ENCODE measurements at places on chromosomes 5 and 9. TPM values are rescaled to one million over a fixed set of nuclear protein-coding genes. Genes with fewer than 3 reads are reported as not detected.

Gene RC3H2
- total RNA-seq: 55.1 TPM

GRCh38 chr9:132062806-132063205, 16.9 kb downstream of the MED27 start:
- H3K27ac ChIP-seq: no peak overlapping the region
- H3K4me3 ChIP-seq: no peak overlapping the region
- peaks cover 22% of the 10 kb centered on the region for H3K36me3 ChIP-seq
- no peak for DNase-seq
- no peaks in the 10 kb centered on the region for H3K27me3 ChIP-seq

Gene GALNT12
- total RNA-seq: 2.2 TPM

- no peaks in the 10 kb centered on the region for H3K4me1 ChIP-seq
- H3K27me3 ChIP-seq: no peaks in the 10 kb centered on the region
- no peak overlapping the region for H3K27ac ChIP-seq
- H3K4me3 ChIP-seq: no peak overlapping the region
Measured at GRCh38 chr5:144308906-144309670, 138.4 kb downstream of the KCTD16 start.

Gene LCP2
- total RNA-seq: 313 TPM

GRCh38 chr9:92468206-92468605, 14.1 kb downstream of the ASPN start:
- no peak overlapping the region for H3K27ac ChIP-seq

DNA sequence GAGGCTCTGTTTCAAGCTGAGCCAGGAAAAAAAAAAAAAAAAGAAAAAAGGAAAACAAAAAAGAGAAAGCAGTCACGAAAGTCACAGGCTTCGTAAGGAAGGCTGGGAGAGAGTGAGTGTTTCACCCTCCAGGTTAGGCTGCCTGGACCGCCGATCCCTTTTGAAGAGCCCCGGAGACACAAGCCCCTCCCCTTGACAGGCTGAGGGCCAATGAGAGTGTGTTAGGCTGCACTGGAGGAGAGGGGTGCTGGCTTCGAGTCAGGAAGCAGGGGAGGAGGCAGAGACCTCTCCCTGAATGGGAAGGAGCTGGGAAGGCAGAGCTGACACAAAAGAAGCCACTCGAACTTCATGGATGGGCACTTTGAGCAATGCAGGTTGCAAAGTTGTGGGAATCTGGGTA, at the start of gene NMUR2:
Gene NMUR2, minus strand, starts transcription at position 135 of the 400 bp plus-strand sequence. CDS start 166 bp downstream, outside the sequence.
- no peak within 1 kb of the TSS for H3K27ac ChIP-seq
- H3K27me3 ChIP-seq: no peaks in the 10 kb centered on the region
- DNase-seq: no peak
- no peaks in the 10 kb centered on the region for H3K36me3 ChIP-seq
- no peak within 1 kb of the TSS for H3K4me3 ChIP-seq

DNA sequence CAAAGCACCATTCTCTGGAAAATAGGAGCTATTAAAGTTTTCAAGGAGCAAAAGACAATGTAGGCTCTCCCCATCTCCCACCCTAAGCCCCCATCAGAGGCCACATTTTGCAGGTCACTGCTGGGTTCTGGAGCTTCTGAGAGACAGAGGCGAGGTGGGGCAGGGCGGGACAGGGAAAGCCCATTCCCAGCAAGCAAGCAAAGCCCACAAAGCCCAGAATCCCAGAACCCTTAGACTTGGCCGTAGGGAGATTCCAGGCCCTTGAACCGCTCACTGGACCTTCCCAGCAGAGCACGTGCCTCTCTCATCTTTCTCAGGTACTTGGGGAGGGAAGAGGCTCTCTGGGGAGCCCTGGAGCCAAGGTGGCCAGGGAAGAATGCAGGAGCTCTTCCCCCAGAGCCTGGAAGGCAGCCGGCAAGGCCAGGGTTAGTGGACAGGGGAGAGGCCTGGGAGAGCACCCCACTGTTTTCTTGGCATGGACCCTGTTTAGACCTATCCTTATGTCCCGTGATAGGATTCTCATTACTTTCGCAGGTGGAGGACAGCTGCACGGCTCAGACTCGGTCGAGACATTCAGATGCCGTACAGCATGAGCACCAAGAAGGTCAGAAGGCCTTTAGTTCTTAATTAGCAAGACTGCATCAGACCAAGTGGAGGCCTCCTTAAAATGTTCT, 52.4 kb downstream of the ZNF354C start:
- H3K36me3 ChIP-seq: no peaks in the 10 kb centered on the region
- H3K27me3 ChIP-seq: no peaks in the 10 kb centered on the region
- DNase-seq: no peak
- no peaks in the 10 kb centered on the region for H3K4me1 ChIP-seq
- no peak overlapping the region for H3K27ac ChIP-seq

- H3K4me3 ChIP-seq: no peak overlapping the region
- H3K27ac ChIP-seq: no peak overlapping the region
- peaks cover 33% of the 10 kb centered on the region for H3K27me3 ChIP-seq
- no peaks in the 10 kb centered on the region for H3K36me3 ChIP-seq
Measured at GRCh38 chr5:176793736-176794135, 16.6 kb upstream of the UNC5A start.

- no peak for DNase-seq
- peaks cover 21% of the 10 kb centered on the region for H3K4me1 ChIP-seq
- H3K27ac ChIP-seq: no peak overlapping the region
- H3K36me3 ChIP-seq: peaks cover 8% of the 10 kb centered on the region
- H3K27me3 ChIP-seq: no peaks in the 10 kb centered on the region
- H3K4me3 ChIP-seq: no peak overlapping the region
Measured at GRCh38 chr9:3509926-3510325, 15.9 kb downstream of the RFX3 start.

Gene PTPA
- 88.3 TPM for total RNA-seq

Gene C5orf15
- 24.4 TPM for total RNA-seq

Gene SUSD1
- total RNA-seq: 18.4 TPM

DNA sequence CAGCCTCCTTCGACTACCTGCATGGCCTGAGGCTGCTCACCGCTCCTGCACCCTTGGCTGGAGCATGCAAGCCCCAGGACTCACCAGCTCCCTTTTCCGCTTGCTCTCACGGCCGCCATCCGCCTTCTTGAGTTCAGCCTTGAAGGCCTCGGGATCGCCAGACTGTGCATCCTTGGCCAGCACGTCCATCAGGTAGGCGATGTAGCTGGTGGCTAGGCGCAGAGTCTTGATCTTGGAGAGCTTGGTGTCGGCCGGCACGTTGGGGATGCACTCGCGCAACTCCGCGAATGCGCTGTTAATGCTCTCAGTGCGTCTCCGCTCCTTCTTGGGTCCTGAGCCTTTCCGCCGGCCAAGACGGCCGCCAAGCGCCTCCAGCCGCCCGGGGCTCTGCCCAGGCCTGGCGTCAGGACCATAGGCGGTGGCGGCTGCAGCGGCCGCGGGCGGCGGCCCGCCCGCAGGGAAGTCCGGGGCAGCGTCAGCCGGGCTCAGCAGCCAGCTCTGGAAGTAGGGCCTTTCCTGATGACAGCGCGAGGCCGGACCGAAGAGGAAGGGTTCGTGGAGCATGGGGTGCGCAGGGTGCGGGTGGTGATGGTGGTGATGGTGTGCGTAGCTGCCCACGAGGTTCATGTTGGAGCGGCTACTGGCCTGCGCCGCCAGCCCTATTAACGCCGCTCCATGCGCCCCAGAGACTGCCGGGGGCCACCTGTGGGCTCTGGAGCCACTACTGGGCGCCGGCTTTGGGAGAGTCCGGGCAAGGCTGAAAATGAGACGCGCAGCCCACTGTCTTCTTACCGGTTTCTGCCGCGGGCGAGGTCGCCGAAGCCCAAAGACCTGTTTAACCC, 424 bp downstream of the HAND1 start:
- no peak overlapping the region for H3K4me3 ChIP-seq
- DNase-seq: no peak
- H3K27me3 ChIP-seq: peaks cover 93% of the 10 kb centered on the region
- H3K36me3 ChIP-seq: peaks cover 4% of the 10 kb centered on the region
- peaks cover 34% of the 10 kb centered on the region for H3K4me1 ChIP-seq

Gene FGD3
- 102 TPM for total RNA-seq

DNA sequence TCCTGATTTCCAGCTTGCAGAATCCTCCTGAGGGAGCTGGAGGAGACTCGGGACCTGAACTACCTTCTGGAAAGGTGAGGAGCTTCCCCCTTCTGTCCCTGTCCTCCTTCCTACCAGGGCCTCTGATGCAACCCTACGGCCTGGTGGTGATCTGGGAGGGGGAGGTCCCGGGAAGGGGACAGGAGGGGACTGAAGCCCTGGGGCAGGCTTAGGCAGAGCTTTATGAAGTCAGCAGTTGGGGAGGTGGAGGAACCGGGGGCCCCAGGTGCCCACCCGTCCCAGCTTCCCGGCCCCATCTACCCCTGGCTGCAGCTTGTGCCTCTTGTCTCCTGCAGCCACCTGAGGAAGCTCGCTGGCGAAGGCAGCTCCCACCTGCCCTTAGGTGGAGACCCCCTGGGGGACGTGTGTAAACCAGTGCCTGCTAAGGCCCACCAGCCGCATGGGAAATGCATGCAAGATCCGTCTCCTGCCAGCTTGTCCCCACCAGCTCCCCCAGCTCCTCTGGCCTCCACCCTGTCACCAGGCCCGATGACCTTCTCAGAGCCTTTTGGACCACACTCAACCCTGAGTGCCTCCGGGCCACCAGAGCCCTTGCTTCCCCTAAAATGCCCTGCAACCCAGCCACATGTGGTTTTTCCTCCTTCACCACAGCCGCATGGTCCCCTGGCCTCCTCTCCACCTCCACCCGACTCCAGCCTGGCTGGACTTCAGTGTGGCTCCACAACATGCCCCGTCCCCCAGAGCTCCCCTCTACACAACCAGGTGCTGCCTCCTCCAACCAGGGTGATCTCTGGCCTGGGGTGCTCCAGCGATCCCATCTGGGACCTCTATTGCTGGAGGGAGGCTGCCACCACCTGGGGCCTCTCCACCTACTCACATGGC, 2.1 kb downstream of the SPATA31E1 start:
- DNase-seq: peak; percentile 13
- H3K4me1 ChIP-seq: no peaks in the 10 kb centered on the region

Gene EDIL3
- not detected for total RNA-seq

- no peak overlapping the region for H3K27ac ChIP-seq
- H3K4me3 ChIP-seq: no peak overlapping the region
- DNase-seq: no peak
- H3K27me3 ChIP-seq: no peaks in the 10 kb centered on the region
Measured at GRCh38 chr5:17796757-17797396, 162.6 kb downstream of the TAF11L14 start.

DNA sequence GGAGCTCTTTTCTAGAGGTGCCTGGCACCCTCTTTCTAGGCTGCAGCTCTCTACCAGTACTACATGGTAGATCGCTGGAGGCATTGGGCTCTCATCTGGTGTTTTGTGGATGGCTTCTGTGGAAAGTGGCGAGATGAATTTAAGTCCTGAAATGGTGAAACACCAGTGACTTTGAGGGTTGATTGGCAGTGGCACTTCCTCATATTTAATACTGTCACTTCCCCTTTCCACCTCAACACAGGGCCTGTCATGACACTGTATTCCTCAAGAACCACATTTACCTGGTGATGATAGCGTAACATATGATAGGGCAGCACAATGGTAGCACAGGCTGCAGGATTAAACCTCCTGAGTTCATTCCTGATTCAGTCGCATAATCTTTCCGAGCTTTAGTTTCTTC, 132.1 kb downstream of the KDM4C start:
- H3K36me3 ChIP-seq: peaks cover 43% of the 10 kb centered on the region
- DNase-seq: no peak
- H3K27me3 ChIP-seq: no peaks in the 10 kb centered on the region
- peaks cover 18% of the 10 kb centered on the region for H3K4me1 ChIP-seq
- H3K27ac ChIP-seq: no peak overlapping the region
- no peak overlapping the region for H3K4me3 ChIP-seq

Gene SLC6A18
- total RNA-seq: not detected

GRCh38 chr9:98962181-98962560, 18.5 kb downstream of the COL15A1 start:
- H3K27ac ChIP-seq: no peak overlapping the region
- peaks cover 23% of the 10 kb centered on the region for H3K27me3 ChIP-seq
- no peaks in the 10 kb centered on the region for H3K4me1 ChIP-seq
- no peak for DNase-seq
- no peaks in the 10 kb centered on the region for H3K36me3 ChIP-seq

Data from activated CD4-positive, alpha-beta memory T cell treated with anti-CD3 and anti-CD28 coated beads, Interleukin-2, amount 10 ng/mL, durations not matched to agents 7 days and 5 days (primary cell).